ENCODE measurements at places on chromosomes 4 and X.

GRCh38 chr4:176641237-176641636, 151.5 kb downstream of the VEGFC start:
- no peak for DNase-seq

DNA sequence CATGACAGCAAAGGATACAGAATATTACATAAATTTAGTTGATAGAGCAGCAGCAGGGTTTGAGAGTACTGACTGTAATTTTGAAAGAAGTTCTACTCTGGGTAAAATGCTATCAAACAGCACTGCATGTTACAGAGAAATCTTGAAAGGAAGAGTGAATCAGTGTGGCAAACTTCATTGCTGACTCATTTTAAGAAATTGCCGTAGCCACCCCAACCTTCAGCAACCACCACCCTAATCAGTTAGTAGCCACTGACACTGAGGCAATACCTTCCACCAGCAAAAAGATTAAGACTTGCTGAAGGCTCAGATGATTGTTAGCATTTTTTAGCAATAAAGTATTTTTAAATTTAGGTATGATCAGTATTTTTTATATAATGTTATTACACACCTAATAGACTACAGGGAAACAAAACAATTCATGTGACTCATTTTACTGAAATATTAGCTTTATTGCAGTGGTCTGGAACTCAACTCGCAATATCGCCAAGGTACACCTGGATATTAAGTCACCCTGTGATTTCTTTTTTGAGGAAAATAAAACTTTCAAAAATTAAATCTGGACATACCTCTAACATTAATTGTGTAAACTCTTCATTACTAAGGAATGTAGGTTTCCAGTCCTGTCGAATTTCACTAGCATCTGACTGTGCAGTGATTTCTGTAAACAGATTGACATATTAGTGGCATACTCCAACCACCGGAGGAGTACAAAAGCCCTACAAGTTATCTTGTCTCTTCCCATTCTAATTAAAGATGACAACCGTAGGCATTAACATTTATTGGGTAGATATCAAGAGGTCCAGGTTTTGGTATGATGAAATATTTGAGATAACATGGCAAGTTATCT, 71.1 kb downstream of the CLOCK start:
- no peak for DNase-seq

DNA sequence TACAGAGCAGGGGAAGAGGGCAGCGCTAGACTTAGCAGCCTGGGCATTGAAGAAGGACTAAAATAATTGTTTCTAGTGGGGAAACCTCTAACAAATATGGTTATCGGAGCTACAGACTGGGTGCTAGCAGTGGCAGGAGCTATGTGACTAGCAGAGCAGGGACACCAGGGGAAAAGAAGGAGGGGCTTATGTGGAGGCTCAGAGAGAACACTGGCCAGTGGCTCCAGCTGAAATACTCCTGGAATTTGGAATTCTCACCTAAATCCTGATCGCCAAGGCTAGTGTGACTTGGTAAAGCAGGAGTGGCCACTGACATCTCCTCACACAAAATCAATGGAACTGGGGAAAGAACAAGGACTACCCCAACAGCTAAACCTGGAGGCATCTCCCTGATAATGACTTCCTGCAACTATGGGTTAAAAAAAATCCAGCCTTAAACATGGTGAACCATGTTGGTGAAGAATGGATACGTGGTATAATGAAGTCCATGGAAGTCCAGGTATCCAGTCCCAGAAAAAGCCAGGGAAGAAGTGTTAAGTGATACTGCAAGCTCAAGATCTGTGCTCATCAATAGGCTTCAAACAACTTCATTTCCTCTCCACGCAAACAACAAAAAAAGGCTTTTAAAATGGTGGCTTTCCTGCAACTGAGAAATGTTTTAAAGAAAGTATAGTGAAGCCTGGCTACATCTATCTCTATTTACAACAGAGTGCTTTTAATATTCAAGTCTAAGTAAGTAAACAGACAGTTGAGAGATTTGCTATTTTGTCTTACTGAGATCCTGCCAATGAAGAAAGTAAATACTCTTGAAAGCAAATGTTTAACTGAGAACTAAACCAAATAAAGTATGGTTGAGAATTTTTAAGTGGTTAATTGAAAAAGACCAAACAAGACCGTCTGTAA, 1.8 kb downstream of the TAPT1 start:
- peak; percentile 39 for DNase-seq

- DNase-seq = no peak
Observed at GRCh38 chrX:152824841-152825374, 5.6 kb downstream of the CETN2 start.

- no peak for DNase-seq
Observed at GRCh38 chr4:995311-996026, 2.3 kb upstream of the SLC26A1 start.

DNA sequence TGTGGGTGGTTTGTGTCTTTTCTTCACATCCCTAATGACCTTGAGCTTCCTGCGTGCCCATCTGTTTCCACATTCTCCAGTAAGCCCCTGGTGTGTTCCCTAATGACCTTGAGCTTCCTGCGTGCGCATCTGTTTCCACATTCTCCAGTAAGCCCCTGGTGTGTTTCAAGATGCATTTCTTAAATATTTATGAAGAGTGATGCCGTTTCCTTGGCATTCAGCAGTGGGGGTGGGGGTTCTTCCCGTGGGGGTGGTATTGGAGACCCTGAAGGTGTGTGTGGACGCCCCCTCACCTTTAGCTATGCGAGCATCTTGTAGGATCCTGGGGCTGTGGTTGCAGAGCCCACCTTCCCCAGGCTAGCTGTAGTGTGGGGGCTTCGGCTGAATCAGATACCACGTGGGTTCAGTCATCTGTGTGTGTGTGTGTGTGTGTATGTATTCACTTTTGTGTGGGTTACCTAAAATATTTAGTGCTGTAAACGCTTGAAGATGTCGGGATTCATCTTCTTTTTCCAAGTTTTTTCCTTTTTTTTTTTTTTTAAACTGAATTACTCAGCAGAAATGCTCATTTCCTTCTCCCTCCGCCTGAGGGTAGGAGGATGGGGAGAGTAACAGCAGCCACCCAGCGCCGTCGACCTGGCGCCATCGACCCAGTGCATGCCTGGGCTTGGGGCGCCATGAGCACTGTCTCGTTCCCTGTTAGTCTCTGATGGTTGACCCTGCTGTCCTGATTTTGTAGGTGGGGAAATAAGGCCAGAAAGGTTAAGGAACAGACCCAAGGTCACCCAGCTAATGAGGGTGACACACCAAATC, 9.9 kb downstream of the NSG1 start:
- DNase-seq = no peak

- DNase-seq = no peak
Observed at GRCh38 chr4:26566133-26566532, 17.8 kb upstream of the TBC1D19 start.

- DNase-seq = no peak
Observed at GRCh38 chr4:156195914-156196313, 242.2 kb upstream of the CTSO start.

GRCh38 chr4:81557306-81557705, 85.6 kb upstream of the RASGEF1B start:
- no peak for DNase-seq

DNA sequence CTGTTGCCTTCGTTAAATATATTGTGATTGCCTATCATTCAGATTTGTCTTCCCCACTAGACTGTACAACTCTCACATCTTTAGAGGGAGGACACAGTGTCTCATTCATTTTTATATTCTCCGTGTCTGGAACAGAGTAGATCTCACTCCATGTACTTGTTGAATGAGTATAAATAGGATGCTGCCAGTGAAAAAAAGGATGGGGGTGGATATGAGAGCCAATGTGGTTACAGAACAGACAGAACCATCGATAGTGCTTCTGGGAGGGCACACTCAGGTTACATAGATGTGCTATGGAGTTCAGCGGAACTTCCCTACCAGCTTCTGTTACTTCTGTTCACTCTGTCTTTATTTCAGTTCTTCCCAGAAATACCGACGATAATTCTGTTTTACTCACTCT, 66.9 kb downstream of the SH2D1A start:
- DNase-seq = no peak

GRCh38 chr4:113849771-113850170, 88.2 kb upstream of the CAMK2D start:
- DNase-seq = no peak

DNA sequence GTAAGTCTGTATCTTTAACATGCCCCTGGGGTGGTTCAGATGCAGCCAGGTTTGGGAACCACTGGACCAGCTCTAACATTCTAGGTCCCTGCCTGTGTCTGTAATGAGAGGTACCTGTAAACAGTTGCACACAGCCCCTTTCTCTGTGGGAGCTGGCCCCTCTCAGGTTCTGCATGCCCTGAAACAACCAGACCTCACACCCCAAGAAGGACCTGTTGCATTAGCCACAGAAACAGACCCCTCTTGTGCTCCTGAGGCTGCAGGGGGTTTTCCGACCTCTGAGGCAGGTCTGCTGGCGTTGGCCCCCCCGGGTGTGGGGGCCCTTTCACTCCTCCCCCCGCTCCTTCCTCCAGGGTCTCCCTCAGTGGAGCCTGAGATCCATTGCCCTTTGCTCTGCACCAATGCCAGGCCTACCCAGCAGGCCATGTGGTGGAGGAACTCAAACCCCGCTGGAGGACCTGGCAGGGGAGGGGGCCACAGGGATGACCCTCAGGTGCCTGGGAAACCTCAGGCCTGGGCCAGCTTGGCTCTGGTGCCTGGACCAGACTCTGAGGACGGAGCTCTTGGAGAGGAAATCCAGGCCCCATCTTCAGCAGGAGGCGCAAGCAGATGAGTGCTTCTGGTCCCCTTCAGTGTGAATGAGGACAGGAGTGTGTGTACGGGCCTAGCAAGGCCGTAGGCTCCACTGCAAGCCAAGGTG, 61.4 kb upstream of the PJA1 start:
- no peak for DNase-seq

DNA sequence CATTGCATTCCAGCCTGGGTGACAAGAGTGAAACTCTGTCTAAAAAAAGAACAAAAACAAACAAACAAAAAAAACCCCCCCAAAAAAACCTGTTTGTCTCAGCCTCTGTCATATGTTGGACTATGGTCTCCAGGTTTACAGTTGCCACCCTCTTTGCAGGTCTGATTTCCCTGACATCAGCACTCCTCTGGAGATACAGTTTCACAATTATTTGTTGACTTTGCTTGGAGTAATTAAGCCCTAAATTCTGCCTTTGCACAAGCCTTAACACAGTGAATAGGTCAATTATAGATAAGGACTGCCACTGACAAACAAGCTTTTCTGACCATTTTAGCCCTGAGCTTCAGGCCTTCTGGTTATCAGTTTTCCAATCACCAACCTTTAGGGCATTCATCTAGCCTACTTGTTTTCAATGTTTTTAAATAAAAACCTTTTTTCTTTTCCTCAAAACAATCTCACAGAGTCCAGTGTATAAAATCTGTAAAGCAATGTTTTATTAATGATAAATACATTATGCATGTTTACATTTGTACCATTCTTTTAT, 20.4 kb upstream of the MAPK10 start:
- DNase-seq = no peak

GRCh38 chr4:9762823-9763475, 18.5 kb upstream of the DRD5 start:
- DNase-seq = no peak

DNA sequence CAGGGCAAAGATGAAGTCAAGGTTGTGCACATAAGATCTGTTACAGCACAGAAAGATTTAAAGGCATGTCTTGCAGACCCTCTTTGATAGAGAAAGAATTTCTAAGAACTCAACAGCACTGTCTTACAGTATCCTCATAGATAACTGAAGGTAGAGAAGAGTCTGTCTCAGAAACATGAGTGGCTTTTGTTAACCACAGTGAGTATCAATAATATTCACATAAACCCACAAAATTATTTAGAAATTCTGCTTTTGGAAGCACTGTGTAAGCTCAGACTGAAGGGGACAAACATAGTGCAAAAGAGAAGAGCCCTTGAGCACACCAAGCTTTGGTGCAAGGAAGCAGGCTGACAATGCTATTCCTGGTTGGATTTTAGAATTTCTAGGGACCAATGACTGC, 166.0 kb upstream of the SH3RF1 start:
- DNase-seq = no peak

DNA sequence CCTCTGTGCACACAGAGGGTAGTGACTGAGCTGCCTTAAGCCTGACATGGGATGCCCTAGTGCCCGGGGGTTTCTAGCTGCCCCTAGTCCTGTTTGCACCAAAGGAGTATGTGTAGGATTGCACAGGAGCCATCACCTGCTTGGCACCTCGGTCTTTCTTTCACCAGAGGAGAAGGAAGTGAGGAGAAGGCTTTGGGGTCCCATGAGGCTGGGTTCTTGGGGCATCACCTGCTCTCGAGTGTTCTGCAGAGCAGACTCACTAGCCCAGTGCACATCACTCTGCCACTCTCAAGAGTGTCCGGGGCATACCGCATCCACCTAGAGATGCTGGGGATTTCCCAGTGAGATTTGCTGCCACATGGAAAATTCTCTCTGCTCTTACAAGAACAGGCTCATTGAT, 40.5 kb upstream of the GPR78 start:
- no peak for DNase-seq

DNA sequence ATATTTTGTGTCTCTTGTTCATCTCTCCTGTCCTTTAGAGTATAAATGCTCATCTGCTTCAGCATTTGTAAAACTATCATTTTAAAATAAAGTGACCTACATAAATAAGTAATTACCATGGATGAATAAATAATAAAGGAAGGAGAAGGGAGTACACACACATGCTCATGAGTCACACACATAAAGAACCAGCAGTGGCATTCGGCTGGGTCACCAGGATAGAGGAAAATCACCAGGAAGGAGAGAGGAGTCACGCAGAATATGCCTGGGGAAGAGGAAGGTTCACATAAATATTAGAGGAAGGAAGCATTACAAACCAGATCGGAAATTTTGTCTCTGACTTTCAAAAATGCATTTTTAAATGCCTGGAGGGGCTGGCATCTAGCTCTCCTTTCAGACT, 38.5 kb upstream of the MED14 start:
- DNase-seq = no peak

GRCh38 chr4:153159016-153159415, 45.2 kb upstream of the TRIM2 start:
- no peak for DNase-seq

DNA sequence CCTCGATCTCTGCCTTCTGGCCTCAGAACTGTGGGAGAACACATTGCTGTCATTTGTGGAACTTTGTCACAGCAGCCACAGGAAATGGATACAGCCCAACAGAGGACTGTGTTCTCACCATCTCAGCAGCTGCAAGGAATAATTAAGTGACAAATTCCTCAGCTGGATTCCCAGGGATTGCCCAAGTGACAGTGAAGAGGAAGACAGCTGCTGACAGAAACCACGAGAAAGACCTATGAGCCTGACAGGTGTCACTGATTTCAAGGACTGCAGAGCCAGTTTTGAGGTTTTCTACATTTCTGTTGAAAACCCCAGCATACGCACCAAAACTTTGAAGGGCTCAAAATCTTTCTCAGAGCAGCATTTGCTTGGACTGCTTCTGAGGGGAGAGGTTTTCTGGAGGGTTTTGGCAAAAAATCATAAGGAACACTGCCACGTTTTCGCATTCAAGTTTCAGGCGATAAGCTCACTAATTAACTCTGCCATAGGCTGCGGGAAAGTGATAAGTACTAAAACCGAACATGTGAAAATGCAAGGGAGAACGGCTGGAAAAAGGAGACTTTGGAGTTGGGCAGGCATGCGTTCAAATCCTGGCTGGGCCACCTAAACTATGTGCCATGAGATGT, 88.8 kb downstream of the DRD5 start:
- DNase-seq = no peak

Measured in CD8-positive, alpha-beta T cell (primary cell).